NCI-H1105 (cell line): ENCODE measurements at places on chromosomes 12 and 14.
A peak's percentile ranks its signal among the peaks of the same experiment; 100 is the strongest.

GRCh38 chr12:40117818-40118217 is 11.9 kb upstream of the SLC2A13 start:
- no peak for DNase-seq

- DNase-seq: no peak
Measured at GRCh38 chr12:97875064-97875463, 412.5 kb downstream of the RMST start.

DNA sequence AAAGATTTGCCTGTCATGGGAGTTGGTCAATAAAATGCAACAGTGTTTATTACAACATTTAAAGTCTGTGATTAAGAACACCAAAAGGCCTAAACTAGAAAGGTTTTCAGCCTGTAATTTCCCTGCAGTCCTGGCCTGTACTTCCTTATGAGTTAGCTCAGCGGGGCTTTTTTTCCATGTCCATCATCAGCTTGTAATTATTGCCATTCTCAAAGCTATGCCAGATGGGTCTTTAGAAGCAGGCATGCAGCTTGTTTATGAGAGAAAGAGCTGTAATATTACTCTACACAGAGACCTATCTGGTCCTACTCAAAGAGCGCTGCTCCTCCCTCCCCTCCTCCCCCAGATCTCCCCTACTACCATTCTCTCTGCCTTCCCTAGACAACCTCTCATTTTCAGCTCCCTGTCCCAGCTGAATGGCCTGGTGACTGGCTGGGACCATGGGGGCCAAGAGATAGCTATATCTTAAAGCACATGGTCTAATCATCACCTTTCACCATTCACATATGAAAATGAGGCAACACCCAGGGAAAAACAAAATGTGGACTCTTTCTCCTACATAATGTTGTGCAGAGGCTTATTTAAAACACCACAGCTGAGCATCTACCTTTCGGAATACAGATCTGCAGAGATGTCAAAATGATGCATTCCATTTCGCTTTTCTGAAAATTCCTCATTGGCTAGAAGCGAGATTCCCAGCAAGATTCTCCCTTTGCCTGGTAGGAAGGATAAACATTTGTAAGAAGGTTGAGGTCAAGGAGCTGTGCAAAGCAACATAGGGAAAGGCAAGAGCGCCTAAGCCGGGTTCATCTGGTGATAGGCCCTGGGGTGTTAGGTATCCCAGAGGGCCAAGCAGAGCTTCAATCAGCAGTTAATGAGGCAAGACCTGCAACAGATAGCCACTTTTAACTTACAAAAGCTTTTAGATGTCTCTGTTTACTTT is 209.7 kb upstream of the CDKN3 start:
- no peak for DNase-seq

DNA sequence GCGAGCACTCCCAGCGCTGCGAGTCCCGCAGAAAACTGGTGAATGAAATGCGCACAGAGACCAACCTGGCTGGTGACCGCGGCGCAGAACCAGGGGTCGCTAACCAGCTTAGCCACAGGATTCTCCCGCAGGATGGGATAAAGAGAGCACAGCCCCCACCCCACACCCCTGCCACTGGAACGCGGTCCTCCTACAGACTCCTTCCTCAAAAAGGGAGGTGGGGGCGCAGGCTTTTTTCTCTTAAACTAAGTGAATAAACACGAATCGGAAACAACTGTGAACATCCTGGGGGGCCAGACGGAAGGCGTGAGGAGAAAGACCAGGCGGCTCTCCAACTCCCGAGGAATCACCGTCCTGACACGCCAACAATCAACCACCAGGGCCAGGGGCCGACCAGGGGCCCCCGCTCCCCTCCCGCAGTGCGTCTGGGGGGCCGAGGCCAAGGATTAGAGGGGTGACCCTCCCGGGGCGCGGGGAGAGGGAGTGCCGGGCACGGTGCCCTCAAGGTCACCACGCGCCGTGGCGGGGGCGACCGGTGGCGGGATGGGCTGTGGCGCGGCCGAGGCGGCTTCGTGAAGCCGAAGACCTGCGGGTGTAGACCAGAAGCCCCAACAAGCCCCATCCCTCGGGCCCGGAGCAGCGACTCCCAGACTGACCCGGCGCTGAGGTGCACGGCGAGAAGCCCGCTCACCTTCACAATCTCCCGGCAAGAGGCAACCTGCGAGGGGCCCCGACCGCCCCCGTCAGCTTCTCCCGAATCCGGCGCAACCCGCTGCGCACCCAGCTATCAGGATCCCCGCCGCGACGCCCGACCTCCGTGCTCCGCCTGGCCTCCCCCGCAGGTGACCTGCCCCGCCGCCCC is 704 bp downstream of the ATP2B1 start:
- DNase-seq: peak; percentile 42

GRCh38 chr12:117494833-117495655 is 133.6 kb upstream of the NOS1 start:
- peak; percentile 82 for DNase-seq

GRCh38 chr12:101571105-101571504 is 23.7 kb upstream of the MYBPC1 start:
- no peak for DNase-seq

GRCh38 chr14:92888896-92889295 is 34.1 kb upstream of the CHGA start:
- DNase-seq: no peak

- DNase-seq: peak; percentile 46
Measured at GRCh38 chr12:26122061-26122680, 2.7 kb downstream of the BHLHE41 start.

- no peak for DNase-seq
Measured at GRCh38 chr12:124299628-124300388, 4.9 kb downstream of the RFLNA start.

DNA sequence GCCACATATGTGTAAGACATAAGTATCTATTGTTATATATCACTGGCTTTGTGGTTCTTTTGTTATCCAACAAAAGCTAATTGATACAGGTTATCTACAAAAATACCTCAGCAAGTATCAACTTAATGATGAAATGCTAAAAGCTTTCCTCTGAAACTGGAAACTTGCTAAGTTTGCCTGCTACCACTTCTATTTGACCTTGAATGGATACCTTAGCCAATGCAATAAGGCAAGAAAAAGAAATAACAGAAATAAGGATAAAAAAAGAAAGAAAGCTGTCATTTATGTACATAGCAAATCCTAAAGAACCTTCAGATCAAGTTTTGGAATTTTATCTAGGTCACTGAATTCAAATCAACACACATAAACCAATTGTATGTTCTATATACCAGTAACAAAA is 35.5 kb upstream of the RASSF3 start:
- DNase-seq: no peak

GRCh38 chr14:52272375-52272774 is 4.9 kb downstream of the PTGDR start:
- no peak for DNase-seq

DNA sequence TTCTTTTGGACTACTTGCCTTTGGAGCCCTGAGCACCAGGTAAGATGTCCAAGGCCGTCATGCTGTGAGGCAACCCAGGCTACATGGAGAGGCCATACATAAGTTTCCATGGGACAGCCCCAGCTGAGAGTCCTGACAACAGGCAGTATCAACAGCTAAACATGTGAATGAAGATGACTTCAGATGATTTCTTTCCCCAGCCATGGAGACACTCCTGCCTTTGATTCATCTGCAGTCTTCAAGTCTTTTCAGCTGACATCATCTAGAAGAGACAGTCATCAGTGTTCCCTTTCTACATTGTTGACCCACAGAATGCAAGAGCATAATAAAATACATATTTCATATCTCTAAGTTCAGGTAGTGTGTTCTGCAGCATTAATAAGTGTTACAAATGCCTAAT is 398.7 kb downstream of the BTG1 start:
- no peak for DNase-seq

GRCh38 chr12:8678661-8679111 is 16.1 kb upstream of the MFAP5 start:
- no peak for DNase-seq

- DNase-seq: no peak
Measured at GRCh38 chr12:84035766-84036165, 876.8 kb downstream of the SLC6A15 start.

GRCh38 chr12:28933864-28934527 is 215.1 kb upstream of the FAR2 start:
- no peak for DNase-seq

- no peak for DNase-seq
Measured at GRCh38 chr12:645563-646071, 17.6 kb downstream of the NINJ2 start.

GRCh38 chr14:103067231-103067954 is 10.0 kb upstream of the CDC42BPB start:
- no peak for DNase-seq

DNA sequence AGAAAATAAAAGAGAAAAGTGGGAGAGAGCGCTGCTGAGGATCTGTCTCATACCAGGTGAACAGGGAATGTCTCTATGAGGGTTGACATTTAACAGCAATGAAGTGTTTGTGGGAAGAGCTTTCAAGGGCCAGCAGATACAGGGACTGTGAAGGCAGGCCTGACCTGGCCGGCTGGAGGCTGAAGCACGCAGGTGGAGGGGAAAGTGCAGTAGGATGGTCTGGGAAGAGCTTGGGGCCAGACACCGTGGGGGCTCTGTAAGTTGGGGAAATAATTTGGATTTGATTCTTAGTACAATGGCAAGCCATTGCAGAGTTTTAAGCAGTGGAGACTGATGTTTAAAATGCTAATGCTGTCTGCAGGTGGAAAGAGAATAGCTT is 23.8 kb upstream of the DHRS2 start:
- no peak for DNase-seq

GRCh38 chr12:26878661-26879119 is 45.7 kb upstream of the ITPR2 start:
- peak; percentile 94 for DNase-seq

DNA sequence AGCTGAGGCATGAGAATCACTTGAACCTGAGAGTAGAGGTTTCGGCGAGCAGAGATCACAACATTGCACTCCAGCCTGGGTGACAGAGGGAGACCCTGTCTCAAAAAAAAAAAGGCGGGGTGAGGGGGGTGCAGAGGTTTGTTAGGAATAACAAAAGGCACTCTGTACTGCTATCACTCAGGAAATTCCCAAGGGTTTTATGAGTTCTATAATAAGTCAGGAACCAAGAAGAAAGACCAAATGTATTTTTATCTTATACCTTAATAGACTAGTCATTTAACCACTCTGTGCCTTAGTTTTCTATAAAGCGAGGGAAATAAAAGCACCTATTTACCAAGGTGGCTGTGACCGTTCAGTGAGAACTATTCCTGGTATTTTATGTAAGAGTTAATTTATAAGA is 319.2 kb downstream of the GPHN start:
- no peak for DNase-seq

- DNase-seq: no peak
Measured at GRCh38 chr12:81835783-81836182, 76.6 kb upstream of the PPFIA2 start.

DNA sequence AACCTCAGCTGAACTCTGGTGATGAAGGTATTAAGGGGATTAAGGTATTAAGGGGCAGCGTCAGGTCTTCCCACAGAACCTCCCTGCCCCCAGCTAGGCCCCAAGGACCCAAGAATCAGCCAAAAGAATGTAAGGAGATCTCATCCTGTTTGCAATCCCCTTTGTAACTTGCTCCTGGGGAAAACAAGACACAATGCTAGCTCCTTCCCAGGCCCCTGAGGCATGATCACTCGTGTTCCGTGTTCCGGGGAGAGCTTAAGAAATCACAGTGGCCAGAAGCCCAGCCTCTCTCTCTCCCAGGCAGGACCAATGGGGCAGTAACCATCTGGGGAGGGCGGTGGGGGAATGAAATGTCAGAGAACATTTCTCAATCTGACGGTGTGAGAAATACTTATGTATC is 33.2 kb downstream of the PIGH start:
- no peak for DNase-seq

DNA sequence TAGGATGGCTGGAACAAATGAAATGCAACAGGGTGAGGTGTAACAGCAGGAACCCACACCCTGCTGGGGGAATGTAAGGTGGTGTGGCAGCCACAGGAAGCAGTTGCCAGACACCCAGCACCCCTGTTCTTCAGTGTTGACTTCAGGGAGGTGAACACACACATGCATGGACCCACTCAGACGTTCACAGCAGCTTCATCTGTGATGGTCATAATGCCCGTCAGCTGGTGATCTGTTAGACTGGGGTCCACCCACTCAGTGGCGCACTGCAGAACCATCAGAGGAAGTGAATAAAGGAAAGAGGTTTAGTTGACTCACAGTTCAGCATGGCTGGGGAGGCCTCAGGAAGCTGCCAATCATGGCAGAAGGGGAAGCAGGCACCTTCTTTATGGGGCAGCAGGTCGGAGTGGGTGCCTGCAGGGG is 22.7 kb upstream of the TEX22 start:
- no peak for DNase-seq

DNA sequence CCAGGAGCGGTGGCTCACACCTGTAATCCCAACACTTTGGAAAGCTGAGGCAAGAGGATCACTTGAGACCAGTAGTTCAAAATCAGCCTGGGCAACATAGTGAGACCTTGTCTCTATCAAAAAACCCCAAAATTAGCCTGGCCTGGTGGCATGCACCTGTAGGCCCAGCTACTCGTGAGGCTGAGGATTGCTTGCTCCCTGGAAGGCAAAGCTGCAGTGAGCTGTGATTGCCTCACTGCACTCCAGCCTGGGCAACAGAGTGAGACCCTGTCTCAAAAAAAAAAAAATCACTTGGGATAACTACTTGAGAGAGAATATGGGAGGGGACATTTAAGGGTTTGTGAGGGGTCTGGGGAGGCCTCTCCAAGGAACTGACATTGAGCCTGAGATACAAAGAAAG is 109.0 kb downstream of the GPATCH2L start:
- no peak for DNase-seq

- DNase-seq: no peak
Measured at GRCh38 chr12:94697631-94698030, 47.3 kb upstream of the TMCC3 start.

DNA sequence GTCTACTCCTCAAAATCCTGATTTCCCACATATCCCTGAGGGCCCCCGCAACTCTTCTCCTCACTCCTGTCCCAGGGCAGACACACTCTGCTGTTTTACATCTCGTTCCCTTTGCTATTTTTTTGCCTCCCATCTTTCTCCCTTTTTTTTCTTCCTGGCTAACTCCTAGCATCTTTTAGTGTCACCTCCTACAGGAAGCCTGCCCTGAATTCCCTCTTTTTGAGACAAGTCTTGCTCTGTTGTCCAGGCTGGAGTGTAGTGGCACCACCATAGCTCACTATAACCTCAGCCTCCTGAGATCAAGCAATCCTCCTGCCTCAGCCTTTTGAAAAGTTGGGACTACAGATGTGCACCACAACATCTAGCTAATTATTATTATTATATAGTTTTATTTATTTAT is 13.3 kb downstream of the MORN3 start:
- DNase-seq: no peak

- DNase-seq: no peak
Measured at GRCh38 chr12:20127413-20127812, 240.9 kb upstream of the PDE3A start.
